SK-N-SH treated with all-trans-retinoic acid at 6 μM for 48 hours (cell line): ENCODE measurements at places on chromosomes 6 and 20.

DNA sequence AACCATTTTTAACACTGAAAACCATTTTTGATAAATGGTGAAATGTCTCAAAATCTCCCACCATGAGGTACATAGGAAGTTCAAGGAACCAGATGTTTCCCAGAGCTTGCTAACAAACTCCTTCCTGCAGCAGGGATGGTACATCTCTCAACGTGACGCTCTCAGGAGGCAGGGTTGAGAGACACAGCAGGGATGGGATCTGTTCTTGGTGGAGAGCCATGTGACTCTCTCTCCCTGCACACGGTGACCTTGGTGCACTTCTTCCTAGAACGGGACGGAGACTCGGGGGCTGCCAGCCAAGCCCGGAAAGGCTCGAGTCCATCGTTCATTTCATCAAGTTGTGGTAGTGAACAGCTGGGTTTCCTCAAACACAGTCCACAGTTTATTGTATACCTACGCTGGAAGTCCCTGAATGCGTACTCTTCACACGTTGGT lies 94.2 kb downstream of the FAM50B start:
- ATAC-seq, result no peak

DNA sequence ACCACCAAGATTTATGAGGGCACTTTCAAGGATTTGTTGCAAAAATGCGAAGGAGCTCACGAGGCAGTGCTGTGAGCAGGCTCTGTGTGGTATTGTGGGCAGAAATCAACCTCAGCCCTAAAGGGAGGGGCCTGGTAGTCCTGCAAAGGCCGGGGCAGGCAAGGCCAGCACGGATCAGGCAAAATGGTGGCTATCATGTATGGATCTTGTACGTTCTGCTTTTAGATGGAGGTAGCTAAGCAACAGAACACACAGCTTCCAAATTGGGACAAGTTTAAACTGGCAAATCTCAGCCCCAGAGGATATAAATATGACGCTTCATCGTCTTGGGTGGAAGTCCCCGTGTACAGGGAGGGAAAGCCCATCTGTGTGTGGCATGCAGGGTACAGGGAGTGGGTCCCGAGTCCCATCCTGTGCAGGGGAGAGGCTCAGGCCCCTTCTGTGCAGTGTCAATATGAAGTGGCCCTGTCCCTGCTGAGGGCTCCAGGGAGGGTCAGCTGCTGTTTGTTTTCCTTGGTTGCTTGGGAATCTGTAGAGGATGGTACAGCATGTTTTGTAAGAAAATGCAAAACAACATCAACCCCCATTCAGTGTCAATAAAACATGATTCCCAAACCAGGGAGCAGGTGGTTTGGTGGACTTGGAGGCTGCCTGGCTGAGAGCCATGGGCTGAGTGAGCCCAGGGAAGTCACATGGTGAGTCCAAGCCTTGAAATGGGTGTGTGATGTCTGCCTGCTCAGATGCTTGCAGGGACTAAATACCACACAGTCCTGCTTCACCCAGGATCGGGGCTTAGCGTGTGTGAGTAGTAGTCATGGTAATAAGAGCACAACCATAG lies 113.0 kb downstream of the SYCP2 start:
- no peak for ATAC-seq

GRCh38 chr6:128731249-128732165 lies 151.4 kb upstream of the LAMA2 start:
- ATAC-seq, result peak; percentile 95

GRCh38 chr6:45607798-45608197 lies 230.1 kb upstream of the SUPT3H start:
- peak; percentile 48 for ATAC-seq

DNA sequence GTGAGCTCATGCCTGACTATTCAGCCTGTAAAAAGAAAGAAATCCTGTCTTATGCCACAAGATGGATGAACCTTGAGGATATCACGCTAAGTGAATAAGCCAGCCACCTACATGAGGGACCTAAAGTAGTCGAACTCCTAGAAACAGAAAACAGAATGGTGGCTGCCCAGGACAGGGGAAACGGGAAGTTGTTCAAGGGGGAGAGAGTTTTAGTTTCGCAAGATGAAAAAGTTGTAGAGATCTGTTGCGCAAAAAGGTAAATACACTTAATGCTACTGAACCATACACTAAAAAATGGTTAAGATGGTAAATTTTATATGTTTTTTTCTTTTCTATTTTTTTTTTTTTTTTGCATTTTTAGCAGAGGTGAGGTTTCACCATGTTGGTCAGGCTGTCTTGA lies 74.1 kb upstream of the RALY start:
- ATAC-seq, result no peak

DNA sequence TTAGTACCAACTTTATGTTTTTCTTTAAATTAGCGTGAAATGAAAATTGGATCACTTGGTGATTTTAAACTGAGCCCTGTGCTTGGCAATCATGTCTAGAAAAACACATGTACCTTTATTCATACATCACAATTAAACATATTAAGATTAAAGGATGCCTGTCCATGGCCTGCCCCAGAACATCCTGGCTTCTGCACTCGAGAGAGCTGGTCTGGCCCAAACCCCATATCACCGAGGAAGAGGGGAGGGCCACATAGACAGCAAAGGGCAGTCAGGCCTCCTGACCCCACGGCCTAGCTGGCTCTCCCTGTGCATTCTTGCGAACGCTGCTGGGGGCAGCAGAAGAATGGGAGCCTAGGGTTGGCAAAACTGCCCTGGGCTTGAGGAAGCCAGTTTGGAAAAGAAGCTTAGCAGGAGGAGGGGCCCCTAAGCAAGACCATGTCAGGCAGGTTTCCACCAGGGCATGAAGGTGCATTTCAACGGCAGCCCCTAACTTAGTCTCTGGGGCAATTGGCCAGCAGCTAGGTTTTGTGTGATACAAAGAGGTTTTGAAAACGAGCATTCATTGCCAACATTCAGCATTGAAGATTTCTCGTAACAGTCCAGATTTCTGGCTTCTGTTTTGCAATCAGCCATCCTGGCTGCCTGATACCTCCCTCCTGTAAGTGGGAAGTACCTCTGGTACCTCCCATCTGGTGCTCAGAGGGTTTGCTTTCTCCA lies 8.6 kb downstream of the BPIFB3 start:
- ATAC-seq, result no peak

GRCh38 chr20:38210741-38211140 lies 45.7 kb upstream of the TGM2 start:
- peak; percentile 29 for ATAC-seq

DNA sequence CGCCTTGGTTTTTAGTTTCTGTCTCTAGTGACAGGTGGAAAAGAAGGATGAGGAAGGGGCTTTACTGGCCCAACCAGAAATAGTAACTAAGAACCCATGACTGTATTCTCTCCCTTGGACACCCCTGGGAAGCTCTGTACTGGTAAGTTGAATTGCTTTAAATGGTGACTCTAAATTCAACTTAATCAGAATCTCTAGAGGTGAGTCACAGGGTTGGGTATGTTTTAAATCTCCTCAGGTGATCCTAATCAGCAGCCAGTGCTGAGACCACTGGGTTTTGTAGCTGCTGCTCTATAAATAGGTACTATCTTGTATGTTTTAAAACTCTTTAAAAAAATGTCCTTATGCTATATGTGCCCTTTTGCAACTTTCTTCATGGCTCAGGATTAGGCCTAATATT lies 314.0 kb upstream of the ECI2 start:
- no peak for ATAC-seq

DNA sequence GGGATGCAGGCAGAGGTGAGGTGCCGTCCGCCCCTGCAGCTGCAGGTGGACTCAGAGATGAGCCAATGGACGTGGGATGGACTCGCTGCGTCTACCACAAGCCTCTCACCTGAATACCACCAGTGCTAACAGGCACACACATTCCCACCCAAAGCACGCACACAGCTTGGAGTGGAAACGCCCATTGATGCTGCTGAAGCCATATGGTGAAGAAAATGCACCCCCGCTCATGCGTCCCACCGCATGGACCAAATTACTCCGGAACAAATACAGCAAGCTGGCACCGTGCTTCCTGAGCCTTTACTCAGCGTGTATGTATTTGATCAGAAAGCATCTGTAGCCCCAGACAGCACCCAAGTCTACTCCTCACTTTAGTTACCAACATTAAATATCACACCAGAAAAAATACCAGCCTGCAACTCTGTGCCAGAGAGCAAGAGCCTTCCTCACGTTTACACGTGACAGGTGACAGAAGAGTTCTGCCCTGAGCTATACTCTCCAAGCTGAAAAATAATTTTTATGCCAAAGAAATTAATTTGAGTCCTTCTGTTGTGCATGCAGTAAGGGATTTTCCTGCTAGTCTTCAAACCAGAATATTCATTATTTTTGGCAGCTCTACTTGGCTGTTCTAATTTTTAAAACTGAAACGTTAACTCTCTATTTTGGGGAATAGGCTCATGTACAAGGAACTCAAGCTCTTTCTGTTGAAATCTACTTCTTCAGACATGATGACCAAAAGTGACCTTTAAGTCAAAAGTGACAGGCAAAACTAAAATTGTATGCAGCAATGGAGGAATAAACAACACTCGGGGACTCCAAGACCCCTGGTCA lies 58.2 kb upstream of the SYNDIG1 start:
- no peak for ATAC-seq
